Activated naive CD8-positive, alpha-beta T cell treated with anti-CD3 and anti-CD28 coated beads, Interleukin-2, amount 50 U/mL, for 16 hours (primary cell): ENCODE measurements at places on chromosomes 13 and 19.

DNA sequence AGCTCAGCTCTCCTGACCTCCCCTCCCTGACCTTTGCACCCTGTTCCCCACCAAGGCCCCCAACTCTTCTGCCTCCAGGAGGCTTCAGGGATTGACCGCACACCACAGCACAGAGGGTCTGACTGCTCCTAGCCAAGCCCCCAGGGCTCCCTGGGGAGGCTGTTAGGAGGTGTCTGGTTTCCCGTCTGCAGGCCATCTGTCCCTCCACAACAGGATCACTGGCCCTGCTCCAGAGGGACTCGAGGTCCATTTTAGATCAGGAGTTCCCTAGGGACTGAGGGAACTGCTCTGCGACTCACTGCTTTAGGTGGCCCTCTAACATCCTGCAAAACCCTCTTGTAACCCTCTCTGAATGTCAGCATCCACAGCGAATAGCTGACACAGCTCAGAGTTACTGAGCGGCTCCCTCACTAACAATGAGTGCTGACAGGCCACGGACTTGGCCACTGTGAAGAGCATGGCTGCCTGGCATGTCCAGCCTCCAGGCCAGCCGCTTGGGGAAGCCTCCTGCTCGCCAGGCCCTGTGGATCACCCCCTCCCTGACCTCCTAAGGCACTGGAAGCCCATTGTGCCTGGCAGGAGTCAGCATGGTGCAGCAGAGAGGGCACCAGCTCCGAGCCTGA lies 17.7 kb downstream of the GRIK5 start:
- DNase-seq: no peak

DNA sequence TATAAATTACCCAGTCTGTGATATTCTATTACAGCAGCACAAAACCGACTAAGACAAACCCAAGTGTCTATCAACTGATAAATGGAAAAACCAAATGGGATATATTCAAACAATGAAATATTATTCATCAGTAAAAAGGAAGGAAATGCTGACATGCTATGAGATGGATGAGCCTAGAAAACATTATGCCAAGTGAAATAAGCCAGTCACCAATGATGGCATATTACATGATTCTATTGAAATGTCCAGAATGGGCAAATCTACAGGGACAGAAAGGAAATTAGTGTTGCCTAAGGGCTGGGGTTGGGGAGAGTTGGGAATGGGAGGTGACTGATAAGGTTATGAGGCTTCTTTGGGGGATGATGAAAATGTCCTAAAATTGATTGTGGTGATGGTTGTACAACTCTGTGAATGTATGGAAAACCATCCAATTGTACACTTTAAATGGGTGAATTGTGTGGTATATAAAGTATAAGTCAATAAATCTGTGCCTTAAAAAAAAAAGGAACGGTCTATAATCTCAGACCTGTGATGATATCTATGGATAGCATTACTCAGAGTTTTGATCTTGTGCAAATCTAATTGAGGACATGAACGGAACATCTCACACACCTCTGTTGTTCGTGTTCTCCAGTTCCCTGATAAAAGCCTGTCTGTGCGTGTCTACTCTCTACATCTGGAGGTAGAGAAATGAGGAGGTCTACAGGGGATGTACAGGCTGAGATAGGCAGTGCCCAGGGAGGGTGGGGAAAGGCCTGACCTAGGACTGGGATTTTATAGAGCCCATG lies 49.0 kb downstream of the TNFRSF19 start:
- no peak for DNase-seq

DNA sequence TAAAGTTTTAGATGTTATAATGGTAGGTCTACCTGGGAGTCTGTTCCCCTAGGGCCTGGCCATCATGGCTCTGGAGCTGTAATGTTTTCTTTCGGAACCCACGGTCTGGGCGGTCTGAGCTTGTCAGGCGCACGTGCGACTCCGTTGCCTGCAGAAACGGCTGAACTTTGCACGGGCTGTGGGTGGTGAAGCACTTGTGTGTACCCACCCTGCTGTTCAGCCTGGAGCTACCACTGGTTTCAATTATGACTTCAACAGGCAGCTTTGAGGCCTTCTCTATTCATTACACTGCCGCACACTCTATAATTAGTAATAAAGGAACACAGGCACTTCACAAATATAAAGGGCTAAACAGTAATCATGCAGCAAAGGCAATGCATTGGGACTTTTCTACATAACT lies 6.0 kb downstream of the PCDH8 start:
- no peak for DNase-seq

DNA sequence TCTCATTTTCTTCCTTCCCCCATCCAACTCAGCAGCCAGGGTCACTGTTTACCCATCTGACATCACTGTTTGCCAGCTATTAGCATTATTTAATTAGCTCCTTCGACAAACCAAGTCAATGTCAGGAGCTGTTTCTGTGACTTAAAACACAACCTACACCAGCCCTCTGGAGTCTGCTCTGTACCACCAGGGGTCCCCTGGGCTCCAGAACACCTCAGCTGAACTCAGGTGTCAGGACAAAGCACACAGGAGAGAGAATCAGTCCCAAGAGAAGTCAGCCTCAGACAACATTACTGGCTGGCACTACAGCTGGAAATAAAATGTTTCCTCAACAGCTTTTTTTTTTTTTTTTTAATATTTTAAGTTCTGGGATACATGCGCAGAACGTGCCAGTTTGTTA lies 45.1 kb downstream of the DCLK1 start:
- DNase-seq: no peak

- DNase-seq: no peak
Measured at GRCh38 chr19:1783874-1784273, 28.2 kb downstream of the ATP8B3 start.

DNA sequence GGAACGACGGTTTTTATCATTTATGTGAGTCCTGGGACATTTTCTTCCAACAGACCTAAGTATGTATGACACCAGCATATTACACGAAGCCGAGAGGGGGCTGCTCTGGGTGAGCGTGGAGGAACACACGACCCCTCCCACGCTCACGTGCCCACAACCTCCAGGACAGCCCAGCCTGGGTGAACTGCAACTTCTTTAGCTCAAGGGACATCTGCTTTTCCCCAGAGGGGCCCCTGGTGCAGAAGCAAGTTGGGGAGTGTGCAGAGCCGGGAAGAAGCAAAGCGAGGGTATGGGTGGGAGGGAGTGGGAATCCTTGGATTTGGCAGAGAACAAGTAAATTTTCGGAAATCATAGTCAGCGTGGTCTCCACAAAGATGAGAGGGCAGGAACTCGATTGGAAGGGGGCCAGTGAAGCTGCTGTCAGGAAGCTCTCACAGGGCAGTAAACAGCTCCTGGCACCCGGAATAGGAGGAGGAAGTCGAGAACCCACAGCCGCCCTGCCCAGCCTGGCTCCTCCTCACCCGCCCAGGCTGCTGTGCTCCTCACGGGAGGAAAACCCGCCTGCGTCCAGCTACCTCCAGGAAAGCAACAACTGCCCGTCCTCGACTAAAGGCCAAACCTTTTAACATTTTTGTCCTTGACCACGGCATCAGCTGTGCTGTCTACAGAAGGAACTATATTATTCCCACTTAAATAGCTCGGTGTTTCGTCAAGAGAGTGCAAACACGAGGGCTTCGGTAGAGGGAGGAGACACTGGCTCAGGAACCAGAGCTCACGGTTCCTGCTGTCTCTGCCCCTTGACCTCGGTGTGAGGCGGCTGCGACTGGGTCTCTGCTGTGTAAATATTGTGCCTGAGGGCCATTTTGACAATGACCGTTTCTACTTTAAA lies 17.2 kb upstream of the CFAP97D2 start:
- no peak for DNase-seq

DNA sequence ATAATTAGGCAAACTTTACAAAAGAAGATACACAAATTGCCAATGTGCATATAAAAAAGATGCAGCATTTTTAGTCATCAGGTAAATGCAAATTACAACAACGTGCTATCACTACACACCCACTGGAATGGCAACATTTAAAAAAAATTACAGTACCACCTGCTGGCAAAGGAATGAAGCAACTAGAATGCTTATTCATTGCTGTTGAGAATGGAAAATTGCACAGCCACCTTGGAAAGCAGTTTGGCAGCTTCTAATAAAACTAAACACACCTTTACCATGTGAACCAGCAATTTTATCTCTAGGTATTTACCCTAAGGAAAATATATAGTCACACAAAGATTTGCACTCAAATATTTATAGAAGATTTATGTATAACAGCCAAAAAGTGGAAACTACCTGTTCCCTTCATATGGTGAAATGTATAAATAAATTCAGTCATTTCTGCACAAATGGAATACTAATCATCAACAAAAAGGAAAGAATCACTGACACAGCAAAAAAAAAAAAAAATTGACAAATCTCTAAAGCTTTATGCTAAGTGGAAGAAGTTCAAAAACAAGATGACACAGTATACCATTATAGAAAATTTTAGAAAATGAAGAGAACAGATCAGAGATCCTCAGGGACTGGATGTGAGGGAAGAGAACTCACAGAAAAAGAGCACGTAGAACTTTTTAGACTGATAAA lies 30.3 kb downstream of the OXGR1 start:
- DNase-seq: no peak

- no peak for DNase-seq
Measured at GRCh38 chr13:92573467-92574057, 653.0 kb upstream of the GPC6 start.

GRCh38 chr13:33280279-33280905 lies 5.2 kb downstream of the STARD13 start:
- DNase-seq: no peak

DNA sequence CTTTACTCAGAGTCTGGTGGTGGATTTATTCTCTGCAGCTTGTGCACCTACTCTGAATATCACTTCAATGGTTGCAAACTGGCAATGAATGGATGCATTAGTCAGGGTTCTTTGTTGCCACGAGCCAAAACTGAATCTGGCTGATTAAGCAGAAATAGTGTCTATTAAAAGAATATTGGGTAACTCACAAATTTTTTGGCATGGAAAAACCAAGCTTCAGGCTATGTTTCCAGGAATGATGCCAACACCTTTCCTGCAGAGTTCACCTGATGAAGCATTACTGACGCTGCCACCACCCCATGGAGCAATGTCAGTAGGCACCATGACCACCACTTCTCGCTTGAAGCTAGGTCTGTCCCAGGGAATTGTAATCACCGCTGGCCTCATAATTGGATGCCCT lies 597.8 kb upstream of the SLC10A2 start:
- no peak for DNase-seq
